ENCODE measurements at places on chromosomes 3 and 15.

DNA sequence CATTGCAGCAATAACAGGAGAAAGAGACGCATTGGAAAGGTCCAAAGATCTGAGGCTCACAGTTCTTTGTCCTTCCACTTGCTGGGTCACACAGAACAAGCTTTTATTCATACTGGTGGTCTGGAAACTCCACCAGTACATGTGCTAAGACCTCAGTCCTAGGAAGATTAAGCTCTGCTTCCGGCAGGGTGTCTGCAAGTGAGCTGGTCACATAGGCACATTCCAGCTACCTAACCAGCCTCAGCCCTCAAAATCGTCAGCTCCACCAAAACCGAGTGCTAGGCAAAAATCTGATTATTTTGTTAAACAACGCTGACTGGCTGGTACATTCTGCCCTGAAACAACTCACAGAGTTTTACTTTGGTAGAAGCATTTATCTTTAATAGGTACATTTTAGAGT is 2.2 kb downstream of the ZBED2 start:
- no peak for DNase-seq

DNA sequence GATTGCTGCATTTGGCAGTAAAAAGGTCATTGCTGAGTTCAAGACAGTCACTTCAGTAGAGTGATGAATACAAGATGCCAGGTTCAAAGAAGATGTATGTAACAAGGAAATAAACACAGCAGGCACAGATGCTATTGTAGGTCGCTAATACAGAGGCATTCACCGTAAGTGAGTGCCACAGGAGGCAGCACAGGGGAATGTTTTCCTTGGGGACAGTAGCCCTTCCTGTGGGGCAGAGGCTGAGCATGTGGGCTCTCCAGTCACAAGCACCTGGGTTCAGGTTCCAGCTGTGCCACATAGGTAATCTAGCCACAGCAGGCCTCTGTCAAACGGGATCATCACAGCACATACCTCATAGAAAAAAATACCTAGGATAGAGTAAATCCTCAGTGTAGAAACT is 86.3 kb downstream of the RSL24D1 start:
- DNase-seq = no peak

GRCh38 chr3:130412991-130413560 is 67.6 kb downstream of the COL6A5 start:
- no peak for DNase-seq

GRCh38 chr3:51099794-51100535 is 285.1 kb upstream of the MANF start:
- DNase-seq = peak; percentile 28

GRCh38 chr15:91289324-91289723 is 189.3 kb downstream of the SV2B start:
- no peak for DNase-seq

DNA sequence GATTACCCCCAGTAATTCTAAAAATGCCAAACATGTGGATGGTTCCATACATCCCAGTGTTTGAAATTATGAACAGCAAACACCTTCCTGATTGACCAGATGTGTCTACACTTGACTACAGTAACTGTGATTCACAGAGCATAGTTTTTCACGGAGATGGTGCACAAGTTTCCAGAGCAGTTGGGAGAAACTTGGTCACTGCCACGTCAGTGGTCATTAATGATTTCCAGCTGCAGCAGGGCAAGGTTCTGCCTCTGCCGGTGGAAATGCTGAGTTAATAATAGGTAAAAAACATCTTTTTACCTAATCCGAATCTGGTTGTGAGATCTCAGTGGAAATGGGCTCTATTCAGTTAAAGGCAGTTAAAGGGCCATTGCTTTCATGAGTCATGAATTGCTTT is 154.1 kb upstream of the FEZF2 start:
- DNase-seq = peak; percentile 56

DNA sequence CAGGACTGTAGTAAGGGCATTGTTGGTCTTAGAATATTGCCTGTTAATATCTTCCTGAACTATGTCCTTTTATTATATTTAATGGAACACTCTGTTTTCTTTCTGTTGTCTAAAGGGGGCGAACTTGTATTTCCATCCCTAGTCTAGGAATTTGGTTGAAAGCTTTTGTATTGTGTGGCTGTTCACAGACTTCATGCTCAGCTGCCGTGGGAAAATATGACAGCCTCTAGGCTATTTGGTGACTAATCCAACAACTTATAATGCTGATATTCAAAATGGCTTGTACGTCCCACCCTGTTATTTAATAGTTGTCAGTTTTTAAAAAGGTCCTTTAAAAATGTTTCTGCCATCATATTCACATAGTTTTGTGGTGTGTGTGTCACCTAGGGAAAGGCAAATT is 202.6 kb downstream of the KLHL25 start:
- DNase-seq = peak; percentile 80

GRCh38 chr3:171835116-171835515 is 8.0 kb upstream of the TMEM212 start:
- no peak for DNase-seq

- DNase-seq = peak; percentile 61
Observed at GRCh38 chr3:111764645-111765091, 94.4 kb upstream of the PHLDB2 start.

DNA sequence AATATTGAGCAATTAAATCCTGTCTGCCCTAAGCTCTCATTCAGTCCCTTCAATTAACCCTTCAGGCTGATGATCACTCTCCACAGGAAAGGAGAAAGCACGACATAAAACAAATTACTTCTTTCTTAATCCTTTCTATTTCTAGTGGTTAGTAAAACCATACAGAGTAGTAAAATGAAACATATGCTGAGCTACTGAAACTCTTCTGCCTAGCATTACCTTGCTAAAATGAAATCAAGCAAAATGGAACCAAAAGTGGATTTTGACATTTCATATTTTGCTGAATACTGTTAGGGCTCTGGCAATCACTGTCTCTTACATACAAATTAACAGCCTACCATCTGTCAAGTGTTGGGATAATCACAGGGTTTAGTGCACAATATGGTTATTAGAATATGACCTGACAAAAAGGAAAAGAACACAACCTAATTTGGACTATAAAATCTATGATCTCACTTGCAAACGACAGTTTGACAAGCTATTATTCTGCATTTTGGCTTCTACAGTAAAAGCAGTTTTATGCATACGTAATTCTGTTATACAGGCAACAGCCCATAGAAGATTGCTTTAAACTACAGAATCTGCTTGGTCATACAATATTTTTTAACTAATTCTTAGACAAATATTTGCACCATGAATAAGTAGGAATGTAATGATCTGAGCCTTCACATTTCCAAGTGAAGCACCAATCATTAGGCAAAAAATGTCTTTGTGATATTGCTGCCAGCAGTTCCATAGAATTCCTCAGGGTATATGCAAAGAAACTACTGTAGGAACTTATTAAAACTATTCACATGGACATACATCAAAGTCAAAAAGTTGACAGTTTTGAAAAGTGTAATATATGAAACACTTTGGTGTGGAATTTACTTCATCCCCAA is 105.0 kb downstream of the FHIT start:
- peak; percentile 67 for DNase-seq

- no peak for DNase-seq
Observed at GRCh38 chr3:84717894-84718293, 240.9 kb upstream of the CADM2 start.

DNA sequence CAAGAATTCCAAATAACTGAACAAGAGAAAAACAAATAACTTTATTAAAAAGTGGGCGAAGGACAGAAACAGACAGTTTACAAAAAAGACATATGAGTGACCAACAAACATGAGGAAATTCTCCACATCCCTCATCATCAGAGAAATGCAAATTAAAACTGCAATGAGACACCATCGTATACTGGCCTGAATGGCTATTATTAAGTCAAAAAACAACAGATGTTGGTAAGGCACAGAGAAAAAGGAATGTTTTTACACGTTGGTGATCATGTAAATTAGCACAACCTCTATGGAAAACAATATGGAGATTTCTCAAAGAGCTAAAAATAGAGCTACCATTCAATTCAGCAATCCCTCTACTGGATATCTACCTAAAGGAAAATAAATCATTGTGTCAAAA is 1260.4 kb upstream of the ALCAM start:
- no peak for DNase-seq

- DNase-seq = no peak
Observed at GRCh38 chr15:90968434-90968833, 13.8 kb downstream of the RCCD1 start.

DNA sequence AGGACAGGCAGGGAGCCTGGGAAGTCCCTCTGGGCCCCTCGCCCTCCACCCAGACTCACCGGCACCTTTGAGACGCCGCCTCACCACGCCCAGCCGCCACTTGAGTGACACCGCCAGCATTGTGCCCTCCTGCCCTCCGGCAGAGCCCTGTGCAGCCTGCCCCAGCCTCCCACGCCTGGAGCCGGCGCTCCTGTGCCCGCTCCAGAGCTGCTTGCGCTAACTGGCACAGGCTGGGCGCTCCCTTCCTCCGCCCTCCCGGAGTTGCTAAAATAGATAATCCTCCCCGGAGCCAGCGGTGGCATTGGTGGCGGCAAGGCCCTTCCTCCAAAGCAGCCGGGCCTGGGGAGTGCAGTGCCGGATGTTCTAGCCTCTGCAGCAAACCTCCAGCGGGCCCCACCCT is 15.7 kb upstream of the GRIP2 start:
- no peak for DNase-seq

GRCh38 chr3:104359546-104359945 is 1007.2 kb upstream of the ALCAM start:
- DNase-seq = peak; percentile 94

- DNase-seq = no peak
Observed at GRCh38 chr3:194983620-194984019, 287.3 kb downstream of the XXYLT1 start.

GRCh38 chr3:123344175-123344906 is 104.5 kb downstream of the ADCY5 start:
- peak; percentile 79 for DNase-seq

- DNase-seq = no peak
Observed at GRCh38 chr3:142931222-142931621, 32.3 kb downstream of the PAQR9 start.

- DNase-seq = no peak
Observed at GRCh38 chr3:14913926-14914778, 33.2 kb upstream of the NR2C2 start.

- no peak for DNase-seq
Observed at GRCh38 chr3:45244356-45244755, 18.3 kb upstream of the TMEM158 start.

- DNase-seq = peak; percentile 23
Observed at GRCh38 chr3:66673293-66673692, 172.5 kb upstream of the LRIG1 start.

GRCh38 chr3:159039286-159039685 is 237.4 kb downstream of the MFSD1 start:
- no peak for DNase-seq

DNA sequence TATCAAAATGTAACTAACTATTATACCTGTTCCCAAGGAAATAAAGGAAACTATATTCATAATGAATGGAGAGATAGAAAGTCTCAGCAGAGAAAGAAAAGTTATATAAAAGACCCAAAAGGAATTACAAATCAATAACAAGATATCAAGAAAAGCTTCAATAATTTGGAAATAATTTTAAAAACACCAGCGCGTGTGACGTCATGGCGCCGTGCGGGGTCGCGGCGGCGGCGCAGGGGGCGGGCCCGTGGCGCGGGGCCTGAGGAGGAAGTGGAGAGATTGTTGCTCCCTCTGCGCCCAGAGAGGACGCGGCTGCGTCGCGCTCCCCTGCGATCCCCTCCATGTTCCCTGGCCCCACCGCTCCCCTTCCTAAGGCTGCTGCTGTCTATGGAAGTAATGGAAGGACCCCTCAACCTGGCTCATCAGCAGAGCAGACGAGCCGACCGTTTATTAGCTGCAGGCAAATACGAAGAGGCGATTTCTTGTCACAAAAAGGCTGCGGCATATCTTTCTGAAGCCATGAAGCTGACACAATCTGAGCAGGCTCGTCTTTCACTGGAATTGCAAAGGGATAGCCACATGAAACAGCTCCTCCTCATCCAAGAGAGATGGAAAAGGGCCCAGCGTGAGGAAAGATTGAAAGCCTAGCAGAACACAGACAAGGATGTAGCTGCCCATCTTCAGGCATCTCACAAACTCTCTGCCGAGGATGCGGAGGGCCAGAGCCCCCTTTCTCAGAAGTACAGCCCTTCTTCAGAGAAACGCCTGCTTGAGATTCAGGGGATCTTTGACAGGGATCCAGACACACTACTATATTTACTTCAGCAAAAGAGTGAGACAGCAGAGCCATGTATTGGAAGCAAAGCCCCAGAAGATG is 4.1 kb downstream of the XCR1 start:
- DNase-seq = no peak

- no peak for DNase-seq
Observed at GRCh38 chr3:43285644-43286043, 696 bp upstream of the SNRK start.

DNA sequence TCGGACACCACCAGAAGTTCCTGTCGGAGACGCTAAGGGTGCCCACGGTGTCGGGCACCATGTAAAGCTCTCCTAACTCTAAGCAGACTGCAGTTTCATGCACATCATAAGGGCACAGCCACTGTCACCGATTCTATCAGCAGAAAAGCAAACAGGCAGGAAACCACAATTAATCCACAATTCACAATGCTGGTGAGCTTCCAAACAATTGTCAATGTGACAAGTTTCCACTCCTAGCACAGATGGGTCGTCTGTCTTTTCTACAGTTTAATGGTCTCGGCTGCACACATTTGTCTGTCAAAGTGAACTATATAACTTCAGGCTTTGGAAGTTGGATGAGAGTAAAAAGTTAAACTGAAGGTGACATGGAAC is 8.8 kb upstream of the OCA2 start:
- no peak for DNase-seq

- no peak for DNase-seq
Observed at GRCh38 chr3:66527246-66527645, 26.4 kb upstream of the LRIG1 start.

DNA sequence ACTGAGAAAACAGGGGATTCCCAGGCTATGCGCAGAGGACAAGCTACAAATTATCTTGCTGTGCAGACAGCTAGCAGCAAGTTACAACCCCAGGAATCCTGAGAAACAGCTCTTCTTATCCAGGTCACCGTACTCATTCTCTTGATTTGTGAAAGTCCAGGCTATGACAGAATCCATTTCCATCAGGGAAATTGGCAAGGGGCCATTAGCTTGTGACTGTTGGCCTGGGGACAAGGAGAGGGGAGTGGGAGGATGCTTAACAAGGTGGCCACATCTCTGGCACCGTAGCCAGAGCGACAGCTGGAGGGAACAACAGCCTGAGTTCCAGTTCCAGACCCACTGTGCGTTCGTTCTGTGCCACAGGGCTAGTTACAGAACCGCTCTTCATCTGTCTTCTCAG is 44.9 kb upstream of the PLXNA1 start:
- DNase-seq = no peak
